ENCODE measurements at places on chromosomes 12 and 14.

DNA sequence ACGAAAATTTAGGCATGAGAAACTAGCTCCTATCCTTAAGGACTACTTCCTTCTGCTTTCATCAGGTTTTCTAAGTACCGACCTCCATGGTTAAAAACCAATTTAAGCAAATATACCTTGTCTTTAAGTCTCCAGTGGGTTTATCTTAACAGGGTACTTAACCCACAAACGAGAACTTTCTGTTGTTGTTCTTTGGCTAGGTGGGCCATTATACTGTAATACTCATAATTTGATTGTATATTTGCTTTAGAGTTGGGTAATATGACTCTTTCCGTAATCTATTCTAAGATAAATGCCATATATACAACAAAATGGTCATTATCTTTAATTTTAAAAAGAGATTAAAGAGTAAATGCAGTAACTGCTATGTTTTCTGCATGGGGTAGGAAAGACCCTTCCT is 21.6 kb downstream of the RASSF8 start:
- DNase-seq: no peak

GRCh38 chr12:94925729-94926128 is 77.8 kb downstream of the NDUFA12 start:
- no peak for DNase-seq

DNA sequence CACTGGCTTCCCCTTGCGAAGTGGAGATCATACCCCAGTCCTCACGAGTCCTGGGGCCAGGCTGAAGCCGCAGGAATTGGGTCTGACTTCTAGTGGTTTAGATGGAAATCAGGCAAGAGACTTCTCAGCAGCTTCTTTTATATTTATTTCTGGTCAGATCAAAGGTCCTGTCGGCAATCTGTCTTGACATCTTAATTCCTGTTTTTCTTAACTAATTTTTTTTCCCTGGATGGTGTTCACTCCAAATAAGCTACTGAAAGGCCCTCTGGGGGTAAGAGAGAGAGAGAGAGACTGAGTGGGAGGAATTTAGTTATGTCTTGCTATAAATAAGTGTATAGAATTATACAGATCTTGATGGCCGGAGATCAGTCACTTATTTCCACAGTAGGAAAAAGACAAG is 698.7 kb upstream of the TBX3 start:
- no peak for DNase-seq

GRCh38 chr12:52434081-52434733 is at the start of gene KRT75:
TSS of gene KRT75 (minus strand) at chr12:52434371. CDS start at chr12:52434304, 67 bp downstream.
- no peak for DNase-seq

DNA sequence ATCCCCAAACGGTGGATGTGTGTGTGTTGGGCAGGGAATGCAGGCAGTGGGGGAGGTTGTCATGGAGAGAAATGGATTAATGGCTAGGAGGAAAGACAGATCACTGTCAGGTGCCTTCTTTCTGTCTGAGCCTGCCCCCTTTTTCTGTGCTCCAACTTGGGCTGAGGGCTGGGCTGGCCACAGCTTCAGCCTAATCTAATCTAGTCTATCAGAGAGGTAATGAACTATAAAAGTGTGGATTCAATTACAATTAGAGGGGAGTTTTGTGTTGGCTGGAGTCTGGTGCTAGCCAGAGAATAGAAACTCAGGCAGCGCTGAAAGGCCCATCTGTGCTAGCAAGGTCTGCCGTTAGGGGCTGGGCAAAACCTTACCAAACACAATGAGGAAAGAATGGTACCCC is 41.2 kb downstream of the NEUROD4 start:
- DNase-seq: no peak

- DNase-seq: no peak
Observed at GRCh38 chr12:52335598-52336262, 14.5 kb upstream of the KRT83 start.

DNA sequence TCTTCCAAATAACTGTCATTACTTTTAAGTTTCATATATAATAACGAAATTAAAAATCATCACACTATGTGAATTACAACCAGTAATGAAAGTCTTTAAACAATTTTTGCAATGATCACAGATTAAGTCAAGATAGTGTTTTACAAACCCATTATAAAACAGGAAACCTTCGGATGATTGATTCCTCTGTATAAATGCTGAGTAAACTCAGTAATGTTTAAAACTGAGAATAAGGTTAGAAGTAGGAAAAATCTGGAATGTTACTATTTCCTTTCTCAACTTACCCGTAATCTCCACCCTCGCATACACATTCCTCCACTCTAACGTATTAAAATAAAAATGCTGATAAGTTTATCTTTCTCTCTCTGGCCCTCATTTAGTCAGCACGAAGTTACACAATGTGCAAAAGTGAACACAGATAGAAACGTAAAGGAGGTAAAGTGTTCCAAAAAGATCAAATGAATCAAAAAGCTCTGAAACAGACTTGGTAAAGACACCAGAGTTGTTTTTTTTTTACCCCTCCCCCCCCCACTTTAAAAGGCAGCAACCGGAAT is 1.6 kb downstream of the ZFC3H1 start:
- no peak for DNase-seq

- no peak for DNase-seq
Observed at GRCh38 chr12:121873216-121873569, 14.5 kb upstream of the HPD start.

DNA sequence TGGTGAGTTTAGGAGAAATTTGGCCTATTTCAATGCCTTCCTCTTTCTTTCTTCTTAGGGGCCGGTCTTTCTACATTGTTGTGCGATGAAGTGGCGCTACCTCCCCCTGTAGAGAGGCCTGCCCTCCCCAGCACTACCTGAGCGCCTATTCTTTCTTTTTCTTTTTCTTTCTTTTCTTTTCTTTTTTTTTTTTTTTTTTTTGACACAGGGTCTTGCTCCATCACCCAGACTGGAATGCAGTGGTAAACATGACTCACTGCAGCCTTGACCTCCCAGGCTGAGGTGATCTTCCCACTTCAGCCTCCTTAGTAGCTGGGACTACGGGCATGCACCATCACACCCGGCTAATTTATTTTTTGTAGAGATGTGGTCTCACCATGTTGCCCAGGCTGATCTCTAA is 136.1 kb upstream of the MAX start:
- DNase-seq: no peak

- DNase-seq: no peak
Observed at GRCh38 chr14:22919601-22919921, 612 bp upstream of the RBM23 start.

GRCh38 chr14:66365388-66365787 is 120.8 kb upstream of the CCDC196 start:
- no peak for DNase-seq

DNA sequence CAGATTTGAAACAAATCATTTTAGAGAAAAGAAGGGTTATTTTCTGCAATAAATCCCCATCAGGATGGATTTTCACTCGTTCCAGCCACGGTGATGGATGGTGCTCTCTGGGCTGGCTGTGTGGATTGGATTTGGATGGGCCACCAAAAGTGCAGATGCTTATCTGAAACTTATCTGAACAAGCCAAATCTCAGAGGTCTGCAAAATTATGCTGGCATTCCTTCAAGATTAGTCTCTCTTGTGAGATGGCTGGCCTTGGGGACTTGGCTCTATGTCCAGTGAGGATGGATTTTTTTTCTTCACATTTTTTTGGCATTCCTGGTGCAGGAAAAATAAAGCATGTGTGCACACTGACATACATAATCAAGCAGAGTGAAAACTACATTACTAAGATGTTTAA is 341.9 kb downstream of the GXYLT1 start:
- no peak for DNase-seq

- no peak for DNase-seq
Observed at GRCh38 chr12:108949976-108950375, 70.1 kb downstream of the DAO start.

GRCh38 chr12:17592472-17592871 is 497.5 kb downstream of the RERGL start:
- no peak for DNase-seq

DNA sequence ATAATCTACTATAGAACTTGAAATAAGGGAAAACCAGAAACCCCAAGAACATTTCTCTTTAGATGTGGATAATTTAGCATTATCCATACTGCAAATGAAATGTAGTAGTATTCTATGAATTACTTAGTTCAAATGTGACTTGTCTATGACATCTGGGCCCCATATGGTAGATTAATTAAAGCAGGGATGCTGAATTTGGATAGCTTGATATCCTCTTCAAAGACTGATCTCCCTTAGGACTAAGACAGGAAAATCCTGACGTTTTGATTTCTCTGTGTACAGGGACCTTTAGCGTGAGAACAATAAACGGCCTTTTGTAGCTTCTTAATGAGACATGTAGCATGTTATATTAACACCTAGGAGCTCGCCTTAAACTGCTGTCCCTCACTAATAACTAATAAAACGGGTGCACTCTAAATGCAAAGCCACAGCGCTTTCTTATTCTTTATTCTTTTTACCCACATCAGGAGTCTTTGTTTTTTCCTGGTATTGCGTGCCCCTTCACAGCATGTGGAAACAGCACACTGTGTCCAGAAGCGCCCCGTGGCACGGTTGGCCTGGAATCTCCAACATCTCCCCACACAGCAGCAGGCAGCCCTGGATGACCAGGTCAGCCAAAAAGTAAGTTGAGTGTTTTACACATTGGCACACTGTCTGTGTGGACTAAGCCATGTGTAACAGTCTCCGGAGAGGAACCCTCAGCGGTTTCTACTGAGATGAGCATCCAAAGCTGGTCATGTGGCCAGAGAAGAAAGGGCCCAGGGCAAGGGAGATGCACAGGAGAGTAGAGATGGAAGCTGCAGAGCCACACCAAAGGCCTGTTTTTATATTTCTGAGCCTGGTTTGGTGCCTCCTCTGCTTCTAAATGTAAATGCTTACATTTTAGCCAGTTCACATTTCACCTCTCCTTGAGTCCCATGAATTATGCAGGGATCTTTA is 93.1 kb downstream of the SRGAP1 start:
- DNase-seq: no peak

- no peak for DNase-seq
Observed at GRCh38 chr12:108564724-108565123, 2.3 kb downstream of the ISCU start.

DNA sequence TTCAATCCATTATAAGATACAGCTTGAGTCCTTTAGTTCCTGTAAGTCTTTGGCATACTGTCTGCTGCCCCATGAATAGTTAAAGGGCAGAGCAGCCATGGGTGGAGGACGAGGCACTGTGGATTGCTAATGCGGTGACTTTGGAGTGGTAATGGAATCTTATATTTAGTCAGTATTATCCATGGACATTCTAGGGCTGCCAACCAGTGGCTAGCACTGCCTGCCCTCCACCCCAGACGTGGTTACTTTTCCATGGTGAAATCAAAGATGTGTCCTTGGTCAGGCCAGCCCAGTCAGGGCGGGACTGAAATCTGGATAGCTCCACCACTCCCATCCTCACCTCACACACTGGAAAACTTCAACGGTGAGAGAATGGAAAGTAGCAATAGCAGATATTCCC is 2.3 kb downstream of the TTC9 start:
- no peak for DNase-seq

- DNase-seq: no peak
Observed at GRCh38 chr14:36585100-36585499, 2.7 kb upstream of the NKX2-8 start.

DNA sequence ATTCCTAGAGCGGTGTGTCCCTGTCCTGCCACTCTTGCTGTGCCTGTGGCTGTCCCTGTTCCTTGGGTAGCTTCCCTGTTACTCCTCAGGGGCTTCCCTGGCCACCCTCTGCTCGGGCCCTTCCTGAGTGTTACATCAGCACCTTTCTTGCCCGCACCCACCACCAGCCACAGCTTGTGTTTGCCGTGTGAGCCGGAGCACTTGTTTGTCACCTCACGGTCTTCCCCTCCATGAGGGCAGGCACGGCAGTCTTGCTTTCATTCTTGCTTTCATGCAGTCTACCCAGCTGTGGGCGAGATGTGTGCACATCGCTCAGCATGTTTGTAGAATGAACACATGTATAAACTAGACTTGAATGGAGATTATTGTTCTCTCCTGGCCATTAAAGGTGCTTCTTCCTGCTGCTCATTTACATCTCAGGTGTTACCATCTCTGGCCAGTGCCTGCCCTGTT is 42.0 kb downstream of the TRAF3 start:
- no peak for DNase-seq

DNA sequence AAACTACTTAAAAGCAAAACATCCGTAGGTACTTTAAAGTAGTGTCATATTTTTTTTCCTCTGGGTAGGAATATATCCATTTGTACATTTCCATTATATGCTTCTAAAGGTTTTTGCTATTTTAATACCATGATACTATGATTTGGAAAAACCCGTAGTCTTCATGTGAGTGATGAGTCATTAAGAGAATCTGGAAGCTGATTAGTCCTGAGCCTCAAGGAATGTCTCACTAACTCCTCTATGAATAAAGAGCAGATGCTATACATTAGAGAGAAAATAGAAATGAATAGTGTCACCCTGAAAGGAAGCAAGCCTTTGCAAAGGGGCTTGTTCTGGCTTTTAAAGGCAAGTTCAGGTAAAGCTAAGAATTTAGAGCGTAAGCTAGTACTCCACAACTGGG is 432.1 kb downstream of the CCDC91 start:
- no peak for DNase-seq

- no peak for DNase-seq
Observed at GRCh38 chr12:55908726-55909512, 18.8 kb downstream of the PYM1 start.

- DNase-seq: no peak
Observed at GRCh38 chr12:127548123-127548553, 718.8 kb upstream of the TMEM132C start.

- no peak for DNase-seq
Observed at GRCh38 chr14:30958555-30959407, 66.7 kb upstream of the AP4S1 start.

GRCh38 chr14:54785136-54785777 is 117.4 kb downstream of the GCH1 start:
- no peak for DNase-seq

GRCh38 chr12:131836193-131836592 is 8.0 kb downstream of the MMP17 start:
- DNase-seq: peak; percentile 17

- no peak for DNase-seq
Observed at GRCh38 chr14:91947475-91948184, at the start of gene FBLN5. TSS of gene FBLN5 (minus strand) at chr14:91947694. CDS start at chr14:91947229, 465 bp downstream.

- DNase-seq: no peak
Observed at GRCh38 chr12:8064131-8064530, 2.0 kb downstream of the C3AR1 start.

DNA sequence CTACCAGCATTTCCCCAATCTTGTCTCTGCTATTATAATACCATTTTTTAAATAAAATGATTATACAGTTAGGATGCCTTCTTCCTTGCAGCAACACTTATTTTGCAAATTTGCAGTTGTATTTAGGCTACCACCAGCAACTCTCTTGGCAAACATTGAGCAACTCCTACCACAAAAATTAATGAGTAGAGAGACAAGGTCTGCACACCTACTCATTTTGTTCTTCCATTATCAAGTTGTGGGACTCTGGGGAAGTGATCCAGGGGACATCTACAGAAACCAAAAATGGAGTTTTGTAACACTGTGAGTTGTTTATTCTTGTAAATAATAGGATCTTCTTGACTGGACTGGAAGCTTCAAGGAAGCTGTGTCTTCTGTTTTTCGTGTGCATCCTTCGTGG is 38.6 kb downstream of the DGLUCY start:
- no peak for DNase-seq

- no peak for DNase-seq
Observed at GRCh38 chr12:126570566-126570965, 1505.3 kb downstream of the AACS start.

GRCh38 chr12:64473176-64473575 is 21.3 kb downstream of the TBK1 start:
- DNase-seq: no peak

Measured in SW 1271 (cell line).